Stimulated activated CD8-positive, alpha-beta memory T cell treated with anti-CD3 and anti-CD28 coated beads, Interleukin-15, amount 100 ng/mL, for 24 hours (primary cell): ENCODE measurements at places on chromosomes 16 and 17.

- DNase-seq: no peak
Observed at GRCh38 chr17:78905541-78905940, 2.5 kb upstream of the CEP295NL start.

GRCh38 chr17:52227926-52228325 lies 69.4 kb upstream of the CA10 start:
- no peak for DNase-seq

DNA sequence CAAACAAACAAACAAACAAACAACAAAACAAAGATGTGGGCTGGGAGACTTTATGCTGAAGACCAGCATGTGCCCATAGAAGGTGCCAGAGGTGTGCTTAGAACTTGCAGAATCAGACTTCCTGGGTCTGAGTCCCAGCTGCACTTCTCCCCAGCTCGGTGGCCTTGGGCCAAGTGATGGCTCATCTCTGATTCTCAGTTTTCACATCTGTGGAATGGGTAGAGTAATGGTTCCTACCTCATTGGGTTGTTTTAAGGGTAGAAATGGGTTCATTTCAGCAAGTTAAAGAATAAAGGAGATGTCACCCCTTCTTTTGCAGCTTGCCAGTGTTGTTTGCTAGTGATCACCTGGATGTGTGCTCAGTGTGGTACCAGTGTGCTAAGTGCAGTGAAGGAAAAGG lies 10.7 kb downstream of the NKD1 start:
- no peak for DNase-seq

DNA sequence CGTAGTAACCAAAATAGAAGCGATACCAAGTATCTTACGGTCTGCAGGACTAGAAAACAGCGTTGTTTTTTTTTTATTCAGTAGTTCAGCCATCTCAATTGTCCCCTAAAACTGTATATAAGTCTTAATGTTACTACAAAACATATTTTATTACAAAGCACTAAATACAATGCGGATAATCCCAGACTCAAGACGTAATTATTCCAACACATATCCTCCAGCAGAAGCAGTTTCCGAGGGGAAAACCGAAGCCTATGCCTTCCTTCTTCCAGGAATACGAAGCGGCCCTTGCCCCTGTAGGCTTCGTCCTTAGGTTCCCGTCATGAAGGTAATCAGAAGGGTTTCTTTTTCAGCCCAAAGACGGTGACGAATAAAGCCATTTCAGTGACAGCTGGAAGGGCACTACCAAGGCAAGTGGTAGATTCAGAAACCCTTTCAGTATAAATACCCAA lies 2.3 kb downstream of the TMEM107 start:
- DNase-seq: no peak

GRCh38 chr17:28547623-28548416 lies 4.6 kb downstream of the UNC119 start:
- peak; percentile 41 for DNase-seq

DNA sequence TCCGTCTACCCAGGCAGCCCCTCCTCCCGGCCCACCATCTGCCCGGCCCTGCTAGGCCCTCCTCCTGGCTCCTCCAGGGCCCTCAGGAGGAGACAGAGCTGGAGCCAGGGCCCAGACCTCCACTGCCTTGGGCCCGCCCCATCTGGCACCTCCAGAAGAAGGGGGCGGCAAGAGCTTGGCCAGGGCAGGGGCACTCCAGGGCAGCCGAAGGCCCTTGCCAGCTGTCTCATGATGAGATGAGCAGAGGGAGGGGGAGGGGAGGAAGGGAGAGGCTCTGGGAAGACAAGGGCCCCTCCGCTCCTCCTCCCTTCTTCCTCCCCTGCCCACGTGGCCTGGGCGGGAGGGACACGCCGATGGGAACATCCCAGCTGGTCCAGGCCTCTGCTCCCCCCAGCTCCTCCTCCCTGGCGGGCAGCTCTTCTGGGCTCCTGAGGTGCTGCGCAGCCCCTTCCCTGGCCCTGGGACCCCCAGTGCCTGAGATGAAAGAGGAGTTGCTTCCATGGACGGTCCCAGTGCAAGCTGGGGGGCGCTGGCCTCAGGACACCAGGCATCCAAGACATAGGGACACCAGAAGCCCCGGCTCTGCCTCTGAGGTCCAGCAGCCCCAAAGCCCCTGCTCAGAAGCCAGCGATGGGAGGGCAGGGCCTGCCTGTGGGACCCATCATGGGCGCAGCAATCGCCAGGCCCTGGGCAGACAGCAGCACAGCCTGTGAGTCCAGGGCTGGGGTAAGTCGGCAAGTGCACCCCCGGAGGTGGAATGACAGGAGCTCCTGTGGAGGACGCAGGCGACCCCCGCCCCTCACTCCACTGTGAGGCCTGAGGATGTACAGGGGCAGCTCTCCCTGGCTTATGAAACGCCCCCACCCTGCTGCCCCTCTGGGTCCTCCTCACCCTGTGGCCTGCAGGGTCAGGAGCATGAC lies 23.6 kb upstream of the ENPP7 start:
- DNase-seq: no peak

DNA sequence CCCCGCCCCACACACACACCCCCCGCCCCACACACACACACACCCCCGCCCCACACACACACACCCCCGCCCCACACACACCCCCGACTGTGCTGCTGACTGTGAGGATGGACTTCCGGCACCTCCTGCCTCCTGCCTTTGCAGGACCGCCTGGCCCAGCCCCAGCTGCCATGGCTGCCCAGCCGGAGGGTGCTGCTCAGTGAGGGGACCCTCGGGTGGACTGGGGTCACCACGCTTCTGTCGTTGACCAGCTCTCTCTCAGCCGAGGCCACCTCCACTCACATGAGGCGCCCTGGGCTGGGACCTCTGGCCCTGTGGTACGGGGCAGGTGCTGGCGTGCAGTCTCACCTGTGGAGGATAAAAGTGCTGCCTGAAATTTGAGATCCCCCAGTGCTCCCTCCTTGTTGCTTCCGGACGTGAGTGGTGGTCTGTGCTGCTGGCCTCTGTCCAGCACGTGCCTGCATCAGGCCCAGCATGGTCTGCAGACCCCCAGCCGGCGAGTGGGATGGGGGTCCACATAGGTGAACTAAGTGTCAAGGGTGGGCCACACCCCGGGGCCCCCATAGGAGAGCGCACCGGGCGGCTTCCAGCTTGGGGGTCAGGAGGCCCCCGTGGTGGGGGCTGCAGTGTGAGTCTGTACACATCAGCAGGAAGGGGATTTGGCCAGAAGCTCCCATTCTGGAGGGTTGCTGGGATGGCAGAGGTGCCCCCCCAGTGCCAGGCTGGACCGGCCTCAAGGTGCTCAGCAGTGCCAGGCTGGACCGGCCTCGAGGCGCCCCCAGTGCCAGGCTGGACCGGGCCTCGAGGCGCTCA lies 11.2 kb downstream of the METRNL start:
- DNase-seq: no peak

DNA sequence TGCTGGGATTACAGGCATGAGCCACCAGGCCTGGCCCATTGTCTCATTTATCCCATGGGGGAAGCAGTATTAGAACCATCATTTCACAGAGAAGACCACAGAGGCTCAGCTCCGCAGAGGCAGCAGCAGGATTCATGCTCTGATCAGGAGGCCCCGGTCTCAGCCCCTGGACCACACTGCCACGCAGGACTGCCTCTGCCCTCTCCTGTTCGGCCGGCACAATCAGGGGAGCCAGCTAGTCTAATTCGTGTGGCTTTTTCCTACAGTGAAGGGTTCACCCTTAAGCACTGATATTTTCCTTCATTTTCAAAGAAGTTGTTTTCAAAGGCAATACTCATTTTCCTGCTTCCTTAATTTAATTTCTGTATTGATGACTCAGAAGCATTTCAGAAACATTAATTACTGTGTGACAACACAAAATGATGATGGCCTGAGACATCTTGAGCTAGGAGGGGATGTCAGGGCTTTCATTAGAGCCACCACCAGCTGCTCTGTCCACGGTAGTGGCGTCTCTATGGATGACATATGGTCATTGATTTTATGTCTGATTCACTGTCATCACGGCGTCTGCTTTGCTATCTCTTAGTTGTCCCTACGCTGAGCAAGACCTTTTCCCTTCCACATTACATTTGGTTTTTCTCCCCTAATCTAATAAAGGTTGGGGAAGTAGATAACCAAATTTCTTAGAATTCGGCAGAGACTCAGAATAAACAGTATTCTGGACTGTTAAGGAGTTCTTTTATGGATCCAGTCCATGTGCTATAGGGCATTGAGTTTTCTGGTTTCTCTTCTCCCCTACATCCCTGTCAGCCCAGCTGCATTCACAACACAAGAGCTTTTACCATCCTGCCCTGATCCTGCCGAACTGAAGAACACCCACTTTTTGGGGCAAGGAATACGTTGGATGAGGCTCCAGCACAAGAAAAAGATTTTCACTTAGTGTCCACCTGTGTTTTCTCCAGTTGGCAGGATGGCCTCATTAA lies 314.0 kb downstream of the SLC39A11 start:
- DNase-seq: no peak

DNA sequence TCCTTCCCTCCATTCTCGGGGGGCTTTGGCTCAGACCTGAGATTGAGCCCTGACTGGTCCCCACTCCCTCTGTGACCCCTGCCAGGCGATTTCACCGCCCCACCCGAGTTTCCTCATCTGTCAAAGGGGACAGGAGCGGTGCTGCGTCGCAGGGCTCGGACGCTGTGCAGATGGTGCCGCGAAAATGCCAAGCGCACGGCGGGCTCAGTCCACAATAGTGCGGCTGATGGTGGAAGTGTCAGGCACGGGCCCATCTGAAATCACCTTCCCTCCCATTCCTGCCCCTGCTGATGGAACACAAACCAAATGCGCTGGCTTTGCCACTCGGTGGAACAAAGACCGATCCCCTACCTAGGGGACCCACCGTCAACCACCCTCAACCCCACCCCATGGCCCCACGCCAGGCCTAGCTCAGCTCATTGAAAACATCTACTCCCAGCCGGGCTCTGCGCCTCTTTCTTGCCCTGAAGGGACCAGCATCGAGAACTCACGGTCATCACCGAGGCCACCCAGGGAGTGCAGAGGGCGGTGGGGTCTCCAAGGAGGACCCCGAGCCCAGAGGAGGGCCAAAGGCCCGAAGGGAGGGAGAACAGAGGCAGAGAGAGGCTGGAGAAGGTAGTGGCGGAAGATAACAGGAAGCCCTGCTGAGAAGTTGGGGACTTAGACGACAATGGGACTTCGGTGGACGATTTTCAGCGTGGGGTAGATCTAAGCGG lies 1.4 kb downstream of the CARHSP1 start:
- DNase-seq: no peak

DNA sequence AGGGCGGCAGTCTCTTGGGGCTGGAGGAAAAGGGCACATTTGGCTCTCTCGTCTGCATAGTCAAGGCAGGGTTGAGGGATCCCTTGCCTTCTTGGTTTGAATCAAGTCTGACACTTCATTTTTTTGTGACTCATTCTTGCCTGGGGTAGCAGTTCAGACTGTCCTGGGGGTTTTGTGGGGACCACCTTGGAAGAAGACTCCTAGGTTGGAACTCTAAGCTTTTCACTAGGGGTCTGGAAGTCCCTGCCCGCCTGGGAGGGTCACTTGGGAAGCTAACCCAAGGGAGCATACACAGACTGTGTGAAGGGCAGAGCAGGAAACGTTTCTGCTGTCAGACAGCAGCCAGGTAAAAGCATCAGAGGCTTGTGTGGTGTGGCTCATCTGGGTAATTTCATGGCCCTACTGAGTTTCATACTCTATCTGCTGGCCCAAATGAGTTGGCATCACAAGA lies 11.3 kb downstream of the YPEL2 start:
- DNase-seq: no peak

DNA sequence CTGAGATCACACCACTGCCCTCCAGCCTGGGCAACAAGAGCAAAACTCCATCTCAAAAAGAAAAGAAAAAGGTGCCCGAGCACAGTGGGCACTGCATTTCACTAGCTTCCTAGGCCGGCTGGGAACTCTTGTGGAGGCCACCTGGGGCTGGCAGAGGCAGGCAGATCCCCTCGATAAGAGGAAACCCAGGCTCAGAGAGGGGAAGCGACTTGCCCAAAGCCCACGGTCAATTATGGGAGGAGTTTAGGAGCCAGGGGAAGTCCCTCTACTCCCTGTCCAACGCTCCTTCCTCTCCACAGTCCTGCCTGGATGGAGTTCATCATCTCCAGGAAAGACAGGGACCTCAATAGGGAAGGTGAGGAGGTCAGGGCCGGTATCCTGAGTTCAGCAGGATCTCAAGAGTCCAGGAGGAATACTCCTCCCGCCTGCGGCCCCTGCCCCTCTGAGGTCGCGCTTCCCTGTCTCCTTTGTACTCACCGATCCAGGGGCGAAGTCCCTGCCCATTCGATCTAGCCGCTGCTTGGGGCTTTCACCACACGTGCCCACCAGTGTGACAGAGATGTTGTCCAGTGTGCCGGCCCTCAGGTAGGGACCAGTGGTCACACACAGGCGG lies 841 bp downstream of the ALOXE3 start:
- DNase-seq: no peak

DNA sequence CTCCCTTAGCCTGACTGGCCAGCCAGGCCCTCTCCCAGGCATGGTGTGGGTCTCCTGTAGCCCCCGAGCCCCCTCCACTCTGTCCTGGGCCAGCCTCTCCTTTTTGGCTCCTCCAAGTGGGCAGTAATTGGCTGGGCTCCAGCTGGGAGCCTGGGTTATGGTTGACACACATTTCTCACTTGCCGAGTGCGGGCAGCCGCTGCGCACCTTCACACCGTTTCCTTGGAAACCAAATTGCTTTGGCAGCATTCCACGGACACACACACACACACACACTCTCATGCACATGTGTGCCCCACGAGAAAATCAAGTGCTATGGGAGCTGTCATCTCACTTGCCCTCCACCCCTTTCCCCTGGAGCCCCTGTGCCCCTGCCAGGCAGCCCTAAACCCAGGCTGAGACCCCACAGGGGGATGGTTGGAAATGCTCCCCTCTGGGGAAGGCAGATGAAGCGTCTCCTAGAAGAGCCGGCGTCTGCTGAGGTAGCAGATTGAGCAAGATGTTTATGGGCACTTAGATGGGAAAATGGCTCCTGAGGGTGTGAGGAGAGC lies 402.7 kb upstream of the TNRC6C start:
- no peak for DNase-seq

DNA sequence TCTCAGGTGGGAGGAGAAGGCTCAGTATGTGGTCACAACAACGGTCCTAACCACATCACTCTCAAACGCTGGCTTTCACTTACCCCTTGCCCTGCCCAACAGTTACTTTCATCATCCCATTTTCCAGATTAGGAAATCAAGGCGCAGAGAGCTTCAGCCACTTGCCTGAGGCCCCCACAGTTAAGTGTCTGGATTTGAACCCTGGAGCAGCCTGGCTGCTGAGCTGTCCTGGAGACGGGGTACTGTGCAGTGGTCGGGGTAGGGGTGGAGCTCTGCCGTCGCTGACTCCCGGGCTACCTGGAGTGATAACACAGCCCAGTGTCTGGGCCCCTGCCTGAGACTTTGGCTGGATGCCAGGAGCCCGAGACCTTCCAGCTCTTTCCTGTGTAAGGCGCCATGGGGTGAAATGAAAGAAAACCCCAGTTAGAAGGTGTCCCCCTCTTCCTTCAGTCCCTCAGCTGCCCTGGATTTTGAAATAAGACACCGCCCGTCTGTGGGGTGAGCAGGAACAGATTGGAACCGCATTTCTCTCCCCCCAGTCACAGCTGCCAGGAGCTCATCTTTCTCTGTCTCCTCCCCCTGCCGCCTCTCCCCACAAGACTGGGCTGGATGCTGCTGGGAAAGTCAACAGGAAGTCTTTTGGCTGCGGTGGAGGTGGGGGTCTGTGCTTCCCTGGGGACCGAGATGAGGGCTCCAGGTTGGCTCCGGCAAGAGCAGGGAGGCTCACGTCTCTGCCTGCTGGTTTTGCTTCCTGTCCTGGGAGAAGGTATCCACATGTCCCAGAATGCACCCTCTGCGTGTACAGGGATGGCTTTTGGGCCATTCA lies 280.2 kb downstream of the SEC14L1 start:
- DNase-seq: no peak
